ENCODE measurements at places on chromosomes 13 and 19.

GRCh38 chr13:106450991-106451390 is 84.5 kb downstream of the EFNB2 start:
- no peak for DNase-seq

DNA sequence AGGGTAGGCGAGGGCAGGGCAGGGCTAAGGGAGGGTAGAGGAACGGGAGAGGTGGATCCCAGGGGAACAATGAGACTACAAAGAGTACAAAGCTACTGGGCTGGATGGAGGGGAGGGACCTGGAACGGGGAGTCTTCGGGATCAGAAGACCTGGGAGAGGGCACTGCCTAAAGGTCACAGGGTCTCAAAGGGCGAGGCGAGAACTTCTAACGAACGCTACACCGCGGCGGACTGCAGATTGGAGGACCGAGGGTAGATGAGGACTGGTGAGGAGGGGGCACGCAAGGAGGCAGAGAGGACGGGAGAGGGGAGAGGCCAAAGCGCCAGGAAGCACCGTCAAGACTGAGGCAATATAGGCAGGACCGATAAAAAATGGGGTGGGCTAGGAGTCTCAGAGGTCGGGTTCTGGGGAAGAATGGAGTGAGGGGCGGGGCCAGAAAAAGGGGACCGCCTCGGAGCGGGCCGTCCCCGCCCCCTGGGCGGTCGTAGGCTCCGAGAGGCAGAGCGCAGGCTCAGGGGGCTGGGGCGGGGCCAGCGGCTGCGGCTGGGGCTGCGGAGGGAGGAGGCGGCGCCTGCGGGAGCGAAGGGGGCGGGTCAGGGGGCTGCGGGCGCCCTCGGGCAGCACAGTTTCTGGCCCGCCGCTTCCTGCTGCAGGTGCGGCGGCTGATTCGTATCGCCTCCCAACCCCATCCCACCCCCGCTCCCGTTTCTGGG is 1.3 kb upstream of the KCNC3 start:
- peak; percentile 90 for DNase-seq

DNA sequence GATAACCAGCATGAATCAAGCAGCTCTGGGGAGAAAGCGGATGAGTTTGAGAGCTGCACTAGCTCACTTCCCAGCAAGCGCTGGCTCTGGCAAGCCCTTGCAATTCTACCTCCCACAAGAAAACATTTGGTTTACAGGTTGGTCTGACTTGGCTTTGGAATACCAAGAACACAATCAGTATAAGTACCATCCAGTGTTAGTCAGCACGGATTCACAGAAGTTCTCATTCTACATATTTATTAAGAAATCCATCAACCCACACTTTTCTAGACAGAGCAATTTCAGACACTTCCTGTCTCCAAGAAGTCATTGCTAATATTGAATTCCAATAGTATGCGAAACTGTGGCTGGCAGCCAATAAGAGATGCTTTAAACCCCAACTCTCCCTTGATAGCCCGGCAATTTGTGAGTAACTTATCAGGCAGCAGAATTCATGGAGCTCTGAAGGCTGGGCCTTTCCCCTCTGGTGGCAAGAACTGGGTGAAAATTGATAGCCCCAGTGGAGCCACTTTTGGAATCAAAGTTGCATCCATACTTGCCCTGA is 59.4 kb upstream of the WASF3 start:
- DNase-seq = no peak

GRCh38 chr19:7522923-7523667 is 671 bp downstream of the MCOLN1 start:
- no peak for DNase-seq

Data from GM10248 (cell line).